ENCODE measurements at places on chromosomes 3 and 15.

GRCh38 chr3:73188707-73189106 is 127.2 kb downstream of the EBLN2 start:
- no peak overlapping the region for H3K4me3 ChIP-seq
- H3K27me3 ChIP-seq = no peaks in the 10 kb centered on the region
- DNase-seq = no peak
- H3K27ac ChIP-seq = no peak overlapping the region
- H3K4me1 ChIP-seq = no peaks in the 10 kb centered on the region

DNA sequence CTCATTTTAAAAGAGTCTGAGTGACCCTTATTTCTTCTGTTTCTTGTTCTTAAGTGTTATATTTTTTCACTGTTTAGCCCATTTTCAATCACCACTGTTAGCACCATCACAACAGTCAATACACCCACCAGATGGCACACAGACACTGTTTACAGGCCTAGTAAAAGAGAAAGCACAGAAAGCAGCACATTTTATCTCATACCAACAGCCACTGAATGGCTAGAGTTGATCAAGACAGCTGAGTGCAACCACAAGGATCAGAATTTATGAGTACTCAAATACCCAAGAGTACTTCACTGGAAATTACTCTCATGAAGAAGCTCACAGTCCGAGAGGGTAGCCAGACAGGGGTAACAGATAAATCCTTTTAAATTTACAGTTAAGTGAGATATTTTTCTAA is 127.0 kb downstream of the TFDP2 start:
- peaks cover 7% of the 10 kb centered on the region for H3K4me1 ChIP-seq
- no peaks in the 10 kb centered on the region for H3K27me3 ChIP-seq
- no peak for DNase-seq
- no peak overlapping the region for H3K4me3 ChIP-seq
- H3K27ac ChIP-seq = no peak overlapping the region

GRCh38 chr3:125087768-125088391 is 32.1 kb upstream of the HEG1 start:
- no peaks in the 10 kb centered on the region for H3K27me3 ChIP-seq
- no peaks in the 10 kb centered on the region for H3K36me3 ChIP-seq
- H3K4me1 ChIP-seq = no peaks in the 10 kb centered on the region
- no peak for DNase-seq

GRCh38 chr15:91938136-91938535 is 84.6 kb downstream of the SLCO3A1 start:
- H3K4me1 ChIP-seq = peaks cover 7% of the 10 kb centered on the region
- no peaks in the 10 kb centered on the region for H3K27me3 ChIP-seq
- H3K27ac ChIP-seq = no peak overlapping the region
- DNase-seq = no peak
- no peak overlapping the region for H3K4me3 ChIP-seq
- H3K36me3 ChIP-seq = no peaks in the 10 kb centered on the region

- peaks cover 11% of the 10 kb centered on the region for H3K4me1 ChIP-seq
- no peaks in the 10 kb centered on the region for H3K27me3 ChIP-seq
- no peak overlapping the region for H3K27ac ChIP-seq
- H3K36me3 ChIP-seq = no peaks in the 10 kb centered on the region
- no peak overlapping the region for H3K4me3 ChIP-seq
Observed at GRCh38 chr3:71380096-71380495, 203.4 kb downstream of the FOXP1 start.

DNA sequence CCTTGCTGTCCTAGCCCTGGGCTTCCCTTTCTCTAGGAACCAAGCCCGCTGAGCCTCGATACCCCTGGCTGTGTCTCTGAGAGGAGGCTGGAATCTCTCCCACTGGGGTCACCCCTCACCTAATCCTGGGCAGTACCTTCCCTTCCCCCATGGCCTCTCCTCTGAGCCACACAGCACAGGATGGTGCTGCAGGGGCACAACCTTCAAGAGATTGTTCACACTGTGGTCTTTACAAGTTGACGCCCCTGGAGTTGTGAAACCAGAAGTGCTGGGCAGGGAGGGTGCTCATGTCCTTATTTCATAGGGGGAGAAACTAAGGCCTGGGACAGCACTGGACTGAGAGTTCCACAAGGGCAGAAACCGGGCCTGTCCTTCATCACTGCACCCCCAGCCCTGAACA is 70.9 kb upstream of the TMEM115 start:
- H3K27ac ChIP-seq = no peak overlapping the region
- no peaks in the 10 kb centered on the region for H3K27me3 ChIP-seq
- H3K4me3 ChIP-seq = no peak overlapping the region

DNA sequence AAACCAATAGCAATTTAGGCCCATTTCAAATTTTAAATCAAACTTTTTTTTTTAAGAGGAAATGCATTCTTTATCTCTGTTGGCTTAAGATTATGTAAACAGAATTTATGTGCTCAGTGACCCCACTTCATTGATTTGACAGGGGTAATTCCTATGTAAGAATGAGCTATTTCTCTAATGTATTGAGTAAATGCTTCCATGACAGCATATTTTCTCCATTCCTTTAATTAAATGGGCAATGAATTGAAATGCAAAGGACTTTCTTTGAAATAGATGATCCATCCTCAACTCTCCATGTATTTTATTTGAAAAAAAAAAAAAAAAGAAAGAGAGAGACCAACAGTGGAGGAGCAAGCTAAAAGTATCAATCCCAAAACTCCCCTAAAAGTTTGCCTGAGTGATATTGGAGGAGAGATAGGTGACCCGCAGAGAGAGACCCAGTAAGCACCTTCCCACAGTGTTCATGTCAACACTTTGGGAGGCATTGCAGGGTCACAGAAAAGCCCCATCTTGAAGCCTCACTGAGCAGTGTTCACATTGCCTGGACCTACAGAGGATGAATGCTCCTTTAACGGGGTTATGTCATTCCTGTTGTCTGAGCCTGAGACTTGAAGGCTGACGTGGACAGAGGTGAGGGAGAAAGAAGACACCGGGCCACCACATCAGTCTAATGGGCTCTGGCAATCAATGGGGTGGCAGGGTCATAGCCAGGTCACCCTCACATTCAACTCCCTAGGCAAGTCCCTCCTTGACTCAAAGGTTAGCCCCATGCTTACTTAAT is 176.0 kb downstream of the SHOX2 start:
- H3K4me1 ChIP-seq = no peaks in the 10 kb centered on the region
- H3K4me3 ChIP-seq = no peak overlapping the region
- DNase-seq = no peak
- H3K36me3 ChIP-seq = no peaks in the 10 kb centered on the region

- DNase-seq = no peak
- no peak overlapping the region for H3K4me3 ChIP-seq
- H3K4me1 ChIP-seq = no peaks in the 10 kb centered on the region
- no peaks in the 10 kb centered on the region for H3K36me3 ChIP-seq
- no peaks in the 10 kb centered on the region for H3K27me3 ChIP-seq
Observed at GRCh38 chr3:104825116-104825515, 541.6 kb upstream of the ALCAM start.
